ENCODE measurements at places on chromosomes 12 and 14.

GRCh38 chr12:26054383-26054782 is 70.5 kb downstream of the BHLHE41 start:
- DNase-seq, result no peak

GRCh38 chr12:53696285-53696654 is 20.4 kb upstream of the ATP5MC2 start:
- DNase-seq, result peak; percentile 98

DNA sequence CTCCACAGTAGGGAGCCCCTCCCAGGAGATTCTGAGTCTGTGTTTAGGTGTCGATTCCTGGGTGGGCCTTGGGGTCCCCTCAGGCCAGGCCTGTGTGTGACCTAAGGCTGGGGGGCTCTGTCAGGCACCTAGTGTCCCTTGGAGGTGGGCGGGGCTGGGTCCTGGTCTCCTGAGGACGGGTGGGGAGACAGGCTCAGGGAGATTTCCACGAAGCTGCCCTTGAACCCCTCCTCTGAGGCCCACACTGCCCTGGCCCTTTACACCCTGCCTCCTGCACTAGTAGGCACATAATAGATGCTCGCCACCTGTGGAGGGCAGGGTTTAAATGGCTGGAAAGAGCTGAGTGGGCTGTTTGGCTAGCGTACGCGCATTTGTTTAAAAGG is 32.9 kb downstream of the MEG3 start:
- DNase-seq, result no peak

DNA sequence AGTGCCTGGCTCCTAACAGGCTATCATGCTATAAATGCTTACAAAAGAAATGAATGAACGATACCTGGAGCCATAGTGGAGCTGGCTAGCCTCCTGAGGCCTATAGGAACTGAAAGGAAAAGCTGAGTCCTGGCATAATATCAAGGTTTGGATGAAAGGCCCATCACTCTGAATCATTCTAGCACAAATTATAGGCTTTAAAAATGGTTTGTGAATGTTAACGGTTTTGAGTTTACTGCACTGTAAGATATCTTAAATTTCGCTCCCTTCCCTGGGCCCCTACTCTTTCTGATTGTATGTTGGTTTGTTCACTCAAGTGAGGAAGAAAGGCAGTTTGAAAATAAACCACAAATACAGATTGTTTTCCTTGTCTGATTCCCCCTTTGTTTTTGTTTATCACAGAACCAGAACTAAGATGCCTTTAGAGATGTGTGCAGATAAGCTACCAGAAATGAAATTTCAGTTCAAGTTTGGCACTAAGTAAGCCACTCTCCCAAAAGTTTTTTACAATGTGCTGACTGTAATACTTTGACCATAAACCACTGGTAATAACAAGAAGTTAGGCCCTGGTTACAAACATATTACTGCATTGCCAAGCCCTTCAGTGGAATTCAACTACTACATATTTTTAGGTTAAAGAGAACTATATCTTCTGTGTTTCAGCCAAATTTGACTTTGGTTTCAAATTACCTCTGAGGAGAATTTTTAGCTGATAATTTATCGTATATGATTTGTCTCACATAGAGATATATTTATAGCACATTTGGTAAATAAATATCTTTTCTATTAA is 89.5 kb downstream of the ALX1 start:
- DNase-seq, result no peak

GRCh38 chr12:56411781-56412639 is 37.2 kb downstream of the TIMELESS start:
- no peak for DNase-seq

DNA sequence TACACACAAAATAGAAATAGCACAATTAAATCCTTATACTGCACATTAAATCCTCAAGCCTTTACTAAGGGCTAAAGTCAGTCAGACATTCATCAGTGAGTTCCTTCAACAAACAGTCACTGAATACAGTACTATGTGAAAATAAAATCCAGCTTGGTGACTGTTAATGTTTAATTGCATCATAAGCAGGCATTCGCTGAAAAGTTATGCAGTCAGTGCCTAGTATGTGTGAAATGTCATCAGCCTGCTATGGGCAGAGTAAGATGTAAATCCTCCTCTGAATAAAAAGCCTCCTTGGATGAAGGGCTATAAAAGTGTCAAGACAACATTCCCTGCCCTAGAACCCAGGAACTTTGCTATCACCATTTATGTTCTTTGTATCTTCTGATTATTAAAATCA is 116.4 kb downstream of the PRICKLE1 start:
- no peak for DNase-seq

Measured in NCI-H774 (cell line).